ENCODE measurements at places on chromosomes 6 and 20. TPM values are rescaled to one million over a fixed set of nuclear protein-coding genes. Genes with fewer than 3 reads are reported as not detected.

The TMEM244 gene
- not detected for total RNA-seq

GRCh38 chr6:21740376-21741124, 147.0 kb downstream of the SOX4 start:
- peak; percentile 56 for DNase-seq
- no peaks in the 10 kb centered on the region for H3K36me3 ChIP-seq
- H3K4me1 ChIP-seq = peaks cover 58% of the 10 kb centered on the region
- no peaks in the 10 kb centered on the region for H3K27me3 ChIP-seq
- H3K27ac ChIP-seq = peak overlapping the region; percentile 89
- peak overlapping the region; percentile 36 for H3K4me3 ChIP-seq

The HCRTR2 gene
- total RNA-seq = not detected

GRCh38 chr20:44035924-44036323, 121.3 kb downstream of the TOX2 start:
- no peaks in the 10 kb centered on the region for H3K27me3 ChIP-seq
- H3K36me3 ChIP-seq = no peaks in the 10 kb centered on the region
- no peak overlapping the region for H3K27ac ChIP-seq
- H3K4me1 ChIP-seq = peaks cover 4% of the 10 kb centered on the region
- DNase-seq = no peak

DNA sequence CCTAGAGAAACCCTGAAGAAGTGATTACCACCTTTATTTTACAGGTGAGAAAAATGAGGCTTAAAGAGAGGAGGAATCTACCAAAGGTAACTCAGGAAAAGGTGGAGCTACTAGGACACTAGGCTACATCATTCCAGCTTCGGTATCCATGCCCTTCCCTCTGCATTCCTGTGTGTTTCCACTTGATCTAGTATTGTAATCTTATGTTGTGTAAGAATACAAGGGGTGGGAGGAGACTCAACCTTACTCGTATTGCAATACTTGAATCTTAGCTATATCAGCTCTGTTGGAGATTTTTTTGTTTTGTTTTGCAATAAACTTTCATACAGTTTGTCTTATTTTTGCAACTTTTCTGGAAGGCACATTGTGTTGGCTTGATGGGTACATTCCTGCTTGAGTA, 742.4 kb downstream of the PTPRT start:
- H3K27ac ChIP-seq = no peak overlapping the region
- H3K4me3 ChIP-seq = no peak overlapping the region
- H3K27me3 ChIP-seq = no peaks in the 10 kb centered on the region
- no peaks in the 10 kb centered on the region for H3K36me3 ChIP-seq

The VAPB gene
- 26.0 TPM for total RNA-seq

The HDGFL1 gene
- total RNA-seq = not detected

- no peaks in the 10 kb centered on the region for H3K4me1 ChIP-seq
- no peaks in the 10 kb centered on the region for H3K36me3 ChIP-seq
- H3K27me3 ChIP-seq = no peaks in the 10 kb centered on the region
- no peak overlapping the region for H3K27ac ChIP-seq
Observed at GRCh38 chr6:35076997-35077712, 64.0 kb downstream of the TCP11 start.

- peaks cover under 1% of the 10 kb centered on the region for H3K36me3 ChIP-seq
- H3K4me3 ChIP-seq = no peak overlapping the region
- no peak overlapping the region for H3K27ac ChIP-seq
- no peaks in the 10 kb centered on the region for H3K27me3 ChIP-seq
Observed at GRCh38 chr6:153340568-153340967, 209.5 kb upstream of the RGS17 start.

DNA sequence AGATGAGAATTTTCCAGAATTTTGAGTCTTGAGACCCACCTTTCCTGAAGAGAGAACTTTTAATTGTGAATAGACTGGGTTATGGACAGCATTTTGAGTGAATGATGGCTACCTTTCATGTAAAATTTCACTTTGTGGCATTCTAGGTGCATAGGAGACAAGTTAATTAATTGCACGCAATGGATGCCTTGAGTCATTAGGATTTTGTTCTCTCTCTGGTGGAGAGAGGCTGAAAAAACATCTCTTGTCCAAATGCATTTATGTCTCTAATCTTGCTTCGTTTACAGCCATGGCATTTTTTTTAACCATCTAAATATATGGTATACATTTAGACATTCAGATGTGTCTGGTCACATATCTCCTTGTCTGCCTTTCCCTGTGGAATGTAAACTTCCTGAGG, 3.1 kb downstream of the RHAG start:
- H3K36me3 ChIP-seq = no peaks in the 10 kb centered on the region
- DNase-seq = no peak
- no peak overlapping the region for H3K4me3 ChIP-seq
- H3K27me3 ChIP-seq = no peaks in the 10 kb centered on the region
- H3K27ac ChIP-seq = no peak overlapping the region
- H3K4me1 ChIP-seq = no peaks in the 10 kb centered on the region

DNA sequence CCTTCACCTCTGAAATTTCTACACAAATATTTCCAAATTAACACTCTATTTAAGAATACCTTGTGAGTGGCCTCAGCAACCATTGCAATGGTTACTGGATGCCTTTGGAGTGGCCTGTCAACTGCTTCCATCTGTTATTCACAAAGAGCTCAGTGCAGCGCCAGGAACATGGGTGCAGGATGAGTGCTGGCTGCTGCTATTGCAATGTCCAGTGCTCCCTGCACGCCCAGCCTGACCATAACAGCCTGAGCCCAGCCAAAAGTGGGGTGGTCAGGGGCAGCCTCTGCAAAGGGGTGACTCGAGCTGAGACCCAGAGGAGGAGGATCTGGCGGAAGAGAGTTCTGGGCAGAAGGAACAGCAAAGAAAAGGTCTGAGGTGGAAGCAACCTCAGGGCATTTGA, 18.4 kb downstream of the CASS4 start:
- H3K36me3 ChIP-seq = no peaks in the 10 kb centered on the region
- H3K4me3 ChIP-seq = no peak overlapping the region
- H3K27ac ChIP-seq = no peak overlapping the region
- H3K27me3 ChIP-seq = peaks cover 24% of the 10 kb centered on the region
- no peaks in the 10 kb centered on the region for H3K4me1 ChIP-seq

GRCh38 chr20:62771396-62772102, 24.7 kb upstream of the MRGBP start:
- no peaks in the 10 kb centered on the region for H3K36me3 ChIP-seq
- DNase-seq = no peak
- no peaks in the 10 kb centered on the region for H3K27me3 ChIP-seq
- peaks cover 9% of the 10 kb centered on the region for H3K4me1 ChIP-seq

- DNase-seq = no peak
- H3K27ac ChIP-seq = no peak overlapping the region
- H3K36me3 ChIP-seq = no peaks in the 10 kb centered on the region
Observed at GRCh38 chr20:49510562-49511122, 28.2 kb upstream of the KCNB1 start.

The COL10A1 gene
- total RNA-seq = not detected

- H3K27me3 ChIP-seq = no peaks in the 10 kb centered on the region
- no peak overlapping the region for H3K27ac ChIP-seq
- no peaks in the 10 kb centered on the region for H3K4me1 ChIP-seq
- no peaks in the 10 kb centered on the region for H3K36me3 ChIP-seq
- DNase-seq = no peak
Observed at GRCh38 chr20:42752620-42753019, 437.1 kb downstream of the PTPRT start.

The TRPC4AP gene
- total RNA-seq = 73.0 TPM

GRCh38 chr6:133973109-133973971, 20.3 kb downstream of the TBPL1 start:
- peaks cover 8% of the 10 kb centered on the region for H3K4me1 ChIP-seq
- H3K36me3 ChIP-seq = no peaks in the 10 kb centered on the region
- H3K27ac ChIP-seq = no peak overlapping the region
- H3K4me3 ChIP-seq = no peak overlapping the region
- DNase-seq = peak; percentile 58
- no peaks in the 10 kb centered on the region for H3K27me3 ChIP-seq
